ENCODE measurements at places on chromosomes 3 and 15.
A peak's percentile ranks its signal among the peaks of the same experiment; 100 is the strongest.

DNA sequence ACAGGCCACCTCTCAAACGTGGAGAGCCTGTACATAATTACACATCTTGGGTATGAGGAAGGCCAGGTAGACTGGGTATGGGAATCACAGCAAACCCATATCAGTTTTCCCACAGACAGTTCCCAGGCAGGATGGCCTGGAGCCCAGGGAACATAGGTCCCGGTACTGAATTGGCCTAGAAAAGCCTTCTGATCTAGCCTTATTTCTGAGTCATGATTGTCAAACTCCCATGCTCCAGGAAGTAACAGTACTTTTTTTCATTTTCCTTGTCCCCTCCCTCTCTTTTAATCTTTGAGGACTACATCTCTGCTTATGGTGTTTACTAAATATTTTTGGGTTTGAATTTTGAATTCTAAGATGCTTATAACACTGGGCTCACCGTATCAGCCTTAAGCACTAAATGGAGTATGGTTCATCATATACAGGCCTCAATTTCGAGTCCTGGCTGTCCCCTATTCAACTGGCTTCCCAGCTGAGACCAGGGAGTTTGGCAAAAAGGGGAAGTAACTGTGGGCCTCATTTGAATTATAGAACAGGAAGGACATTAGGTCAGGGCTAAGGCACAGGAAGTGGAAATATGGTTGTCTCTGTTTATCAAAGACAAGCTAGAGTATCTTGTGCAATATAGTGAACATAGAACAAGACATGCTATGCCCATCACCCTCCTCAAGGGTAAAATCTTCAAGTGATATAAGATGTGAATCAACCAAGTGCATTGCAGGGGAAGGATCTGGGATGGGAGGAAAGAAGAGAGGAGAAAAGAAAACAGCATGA is 494.6 kb downstream of the NTRK3 start:
- no peak for DNase-seq

DNA sequence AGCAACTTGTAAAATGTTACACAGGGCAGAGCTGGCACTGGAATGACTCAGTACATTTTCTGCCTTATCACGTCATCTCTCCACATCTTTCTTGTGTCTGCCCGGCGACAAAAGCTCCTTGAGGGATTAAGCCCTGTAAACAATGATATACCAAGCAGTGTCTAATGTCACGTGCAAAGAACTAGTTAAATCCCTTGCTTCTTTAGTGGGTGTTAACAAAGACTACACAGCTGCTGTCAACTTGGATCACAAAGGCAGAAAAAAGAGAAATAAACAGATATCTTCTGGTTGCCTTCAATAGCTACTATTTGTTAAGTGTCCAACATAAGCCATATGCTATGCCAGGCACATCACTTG is 48.1 kb upstream of the FRMD4B start:
- no peak for DNase-seq

- no peak for DNase-seq
Observed at GRCh38 chr3:140276703-140277102, 341.7 kb downstream of the CLSTN2 start.

DNA sequence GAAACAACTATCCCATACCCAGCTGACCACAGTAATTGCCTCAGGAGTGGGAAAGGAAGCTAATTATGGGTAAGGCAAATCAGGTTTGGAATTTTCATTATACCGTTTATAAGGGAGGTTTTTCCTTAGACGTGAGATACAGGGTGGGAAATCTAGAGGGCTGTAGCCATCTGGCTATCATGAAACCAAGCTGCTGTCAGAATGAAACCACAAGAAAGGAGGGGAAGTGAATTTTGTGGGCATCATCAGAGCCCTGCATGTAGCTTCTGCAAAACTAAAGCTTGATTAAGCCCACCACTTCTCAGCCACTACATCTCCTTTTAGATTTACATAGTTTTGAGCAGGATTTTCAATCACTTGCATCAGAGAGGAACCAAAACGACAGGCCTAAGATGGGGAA is 893.5 kb downstream of the TUSC7 start:
- DNase-seq, result no peak

DNA sequence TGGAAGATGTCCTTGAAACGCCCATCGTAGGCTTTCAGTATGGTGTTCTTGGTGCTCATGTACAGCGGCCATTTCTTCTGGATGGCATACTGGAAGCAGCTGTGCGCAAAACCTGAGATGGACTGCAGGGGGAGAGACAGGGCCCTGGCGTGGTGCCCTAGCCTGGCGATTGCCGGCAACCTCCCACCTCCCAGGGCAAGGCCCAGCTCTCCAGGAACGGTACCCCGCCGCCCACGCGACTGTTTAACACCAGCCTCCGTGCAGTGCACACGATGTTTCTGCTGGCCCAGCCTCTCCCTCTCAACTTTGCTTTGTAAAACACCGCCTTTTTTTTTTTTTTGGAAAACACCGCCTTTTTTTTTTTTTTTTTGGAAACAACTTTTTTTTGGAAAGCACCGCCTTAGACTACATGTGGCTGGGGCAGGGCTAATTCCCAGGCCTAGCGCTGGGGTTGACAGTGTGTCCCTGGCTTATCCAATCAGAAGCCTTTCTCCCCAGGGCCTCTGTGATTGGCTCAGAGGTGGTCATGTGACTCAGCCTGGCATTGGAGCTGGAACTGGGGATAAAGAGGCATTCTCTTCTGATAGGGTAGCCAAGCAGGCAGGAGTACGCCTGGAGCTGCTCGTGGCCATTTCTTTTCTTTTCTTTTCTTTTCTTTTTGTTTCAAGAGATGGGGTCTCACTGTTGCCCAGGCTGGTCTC is 14.7 kb downstream of the IDH2 start:
- no peak for DNase-seq

DNA sequence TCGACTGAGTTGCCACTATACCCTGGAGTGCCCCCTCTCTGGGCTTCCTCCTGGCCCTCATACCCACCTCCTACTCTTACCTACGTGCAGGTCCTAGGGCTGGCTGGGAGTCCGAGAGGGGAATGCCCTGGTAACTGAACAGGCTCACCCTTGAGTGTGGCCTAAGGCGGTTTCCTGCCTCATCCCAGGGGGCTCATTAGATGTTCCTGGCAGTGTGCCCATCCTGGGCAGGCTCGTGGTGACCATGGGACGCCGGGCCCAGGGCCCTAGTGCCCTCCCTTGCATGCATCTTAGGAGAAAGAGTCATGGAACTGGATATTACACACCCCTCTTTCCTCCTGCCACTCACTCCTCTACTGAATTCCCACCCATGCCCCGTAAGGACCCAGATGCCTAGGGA is 2.8 kb downstream of the SEMA4B start:
- DNase-seq, result no peak

DNA sequence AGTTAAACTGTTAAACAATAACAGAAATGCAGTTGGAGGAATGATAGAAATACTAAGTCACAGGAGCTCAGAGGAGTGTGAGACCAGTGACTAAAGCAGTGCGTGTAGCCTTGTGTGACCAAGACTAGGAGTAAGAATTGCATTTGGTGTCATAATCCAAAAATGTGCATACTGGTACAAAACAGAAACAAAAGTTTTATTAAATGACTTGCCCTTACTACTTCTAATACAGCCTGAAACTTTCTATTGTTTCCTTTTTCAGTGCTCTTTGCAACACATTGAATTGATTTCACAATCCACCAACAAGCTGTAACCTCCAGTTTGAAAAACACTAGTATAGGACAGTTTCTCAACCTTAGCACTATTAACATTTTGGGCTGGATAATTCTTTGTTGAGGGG is 17.1 kb downstream of the SNX1 start:
- DNase-seq, result no peak

DNA sequence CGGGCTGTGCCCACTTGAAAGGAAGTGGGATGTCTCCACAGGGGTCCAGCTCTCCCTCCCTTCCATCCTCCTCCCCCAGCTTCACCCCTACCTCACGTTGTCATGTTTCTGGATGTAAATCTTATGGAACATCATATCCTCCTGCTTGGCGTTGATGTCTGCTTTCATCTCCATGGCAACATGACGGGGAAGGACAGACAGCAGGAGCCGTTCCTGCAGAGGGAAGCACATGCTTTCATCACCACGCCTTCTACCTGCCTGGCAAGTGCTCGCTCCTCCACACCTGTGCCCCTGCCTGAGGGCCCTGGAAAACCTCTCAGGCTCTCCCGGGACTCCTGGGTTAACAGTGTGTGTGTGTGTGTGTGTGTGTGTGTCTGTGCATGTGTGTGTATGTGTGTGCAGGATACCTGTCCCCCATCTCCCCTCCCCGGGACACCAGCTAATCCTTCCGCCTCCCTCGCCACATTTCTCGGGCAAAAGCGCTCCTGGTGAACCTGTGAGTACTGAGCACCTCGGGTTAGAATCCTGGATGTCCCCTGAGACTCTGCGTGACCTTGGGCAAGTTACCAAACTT is 101.1 kb downstream of the ADCY5 start:
- no peak for DNase-seq

- DNase-seq, result no peak
Observed at GRCh38 chr15:81484086-81484955, 110.3 kb upstream of the TMC3 start.

GRCh38 chr15:95138604-95139270 is 907.4 kb downstream of the MCTP2 start:
- DNase-seq, result no peak

- DNase-seq, result no peak
Observed at GRCh38 chr3:47716656-47717055, 65.0 kb downstream of the SMARCC1 start.

- DNase-seq, result no peak
Observed at GRCh38 chr3:184796551-184796950, 15.4 kb upstream of the VPS8 start.

- DNase-seq, result peak; percentile 18
Observed at GRCh38 chr3:130759692-130760338, 13.2 kb upstream of the PIK3R4 start.

GRCh38 chr15:61106889-61107288 is 122.2 kb downstream of the RORA start:
- no peak for DNase-seq

GRCh38 chr15:88900309-88900981 is 5.1 kb upstream of the HAPLN3 start:
- no peak for DNase-seq

GRCh38 chr3:128323206-128324081 is 143.2 kb downstream of the DNAJB8 start:
- DNase-seq, result no peak

Data from activated effector memory CD4-positive, alpha-beta T cell treated with Interleukin-2 at 50 U/mL for 16 hours (primary cell).